ENCODE measurements at places on chromosomes 7 and 10. TPM values are rescaled to one million over a fixed set of nuclear protein-coding genes. Genes with fewer than 3 reads are reported as not detected.

GRCh38 chr10:49593564-49593875 lies 16.6 kb upstream of the SLC18A3 start:
- no peak for DNase-seq

- DNase-seq = no peak
Measured at GRCh38 chr10:131777921-131778320, 122.9 kb upstream of the PPP2R2D start.

DNA sequence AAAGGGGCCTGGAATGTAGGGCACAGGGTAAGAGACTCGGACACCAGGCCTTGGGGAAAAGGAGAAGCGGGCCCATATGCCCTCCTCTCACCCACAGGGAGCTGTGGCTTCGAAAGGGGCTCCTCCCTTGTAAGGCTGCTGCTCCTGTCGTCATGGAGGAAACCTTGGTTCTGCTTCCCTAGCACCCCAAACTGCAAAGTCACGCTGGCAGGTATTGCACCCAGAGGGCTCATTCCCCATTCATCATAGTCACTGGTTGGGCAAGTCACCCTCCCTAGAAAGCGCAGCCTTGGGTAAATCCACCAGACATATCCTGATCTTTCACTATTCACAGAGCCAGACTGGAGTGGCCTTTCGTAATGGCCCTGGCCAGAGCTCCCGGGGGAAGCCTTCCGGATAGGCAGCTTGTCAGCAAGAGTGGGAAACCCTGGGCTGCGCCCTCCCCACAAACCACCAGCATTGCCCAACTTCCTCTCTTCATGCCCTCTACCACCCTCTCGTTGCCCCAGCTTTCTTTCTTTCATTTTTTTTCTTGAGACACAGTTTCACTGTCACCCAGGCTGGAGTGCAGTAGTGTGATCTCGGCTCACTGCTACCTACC lies 121.0 kb downstream of the HIP1 start:
- DNase-seq = no peak

WNT16 gene
- not detected for total RNA-seq

DNA sequence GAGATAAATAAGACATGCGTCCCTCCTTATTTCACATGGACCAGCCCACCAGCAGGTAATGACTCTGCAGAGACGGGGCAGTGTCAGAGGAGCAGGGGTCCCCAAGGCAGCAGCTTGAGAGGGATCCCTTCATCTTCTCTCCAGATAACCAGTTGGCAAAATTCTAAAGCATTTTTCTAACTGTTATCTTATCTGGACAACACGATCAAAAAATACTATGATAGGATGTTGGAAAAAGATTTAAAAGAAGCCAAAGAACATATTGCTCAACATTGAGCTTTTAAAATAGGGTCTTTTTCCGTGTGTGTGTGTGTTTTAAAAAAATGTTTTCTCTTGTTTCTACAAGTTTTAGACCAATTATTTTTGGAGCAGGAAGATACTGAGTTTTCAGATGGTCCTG lies 641.2 kb downstream of the SDK1 start:
- no peak for DNase-seq

GTPBP10 gene
- 23.5 TPM for total RNA-seq

DNA sequence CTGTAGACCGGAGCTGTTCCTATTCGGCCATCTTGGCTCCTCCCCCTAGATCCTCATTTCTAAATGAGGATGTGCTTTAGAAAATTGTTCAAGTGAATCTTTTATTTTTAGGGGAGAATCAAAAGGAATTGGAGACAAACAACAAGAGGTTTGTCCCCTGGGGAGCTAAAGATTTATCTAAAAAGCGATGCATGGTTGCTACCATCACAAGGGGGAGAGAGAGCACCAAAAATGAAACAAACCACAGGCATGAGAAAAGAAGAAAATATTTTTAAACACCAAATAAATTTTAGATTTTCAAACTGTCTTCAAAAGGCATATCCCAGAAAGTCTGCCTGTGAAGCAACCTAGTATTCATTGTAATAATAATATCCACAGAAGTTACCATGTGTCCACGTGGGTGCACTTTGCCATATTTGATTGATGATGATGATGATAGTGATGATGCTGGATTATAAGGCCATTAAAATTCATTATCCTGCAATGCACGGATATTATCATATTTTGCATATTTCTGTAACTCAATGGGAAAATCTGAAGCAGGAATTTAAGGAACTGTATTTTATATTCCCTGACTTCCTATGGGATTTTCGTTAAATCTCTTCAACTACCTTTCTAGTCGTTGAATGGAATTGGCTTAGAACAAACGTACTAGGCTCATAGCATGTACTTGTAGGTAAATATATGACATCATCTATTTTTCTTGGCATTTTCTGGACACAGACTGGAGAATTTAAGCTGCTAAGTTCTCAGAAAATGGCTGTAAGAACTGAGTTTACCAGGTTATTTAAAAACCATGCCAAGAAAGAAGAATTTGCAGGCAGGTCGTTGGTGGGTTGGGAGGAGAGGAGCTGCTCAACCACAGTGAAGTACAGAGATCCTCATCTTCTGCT lies 171.6 kb downstream of the WDR37 start:
- DNase-seq = no peak

ANKRD61 gene
- total RNA-seq = 0.26 TPM

LSM8 gene
- total RNA-seq = 55.1 TPM

DNA sequence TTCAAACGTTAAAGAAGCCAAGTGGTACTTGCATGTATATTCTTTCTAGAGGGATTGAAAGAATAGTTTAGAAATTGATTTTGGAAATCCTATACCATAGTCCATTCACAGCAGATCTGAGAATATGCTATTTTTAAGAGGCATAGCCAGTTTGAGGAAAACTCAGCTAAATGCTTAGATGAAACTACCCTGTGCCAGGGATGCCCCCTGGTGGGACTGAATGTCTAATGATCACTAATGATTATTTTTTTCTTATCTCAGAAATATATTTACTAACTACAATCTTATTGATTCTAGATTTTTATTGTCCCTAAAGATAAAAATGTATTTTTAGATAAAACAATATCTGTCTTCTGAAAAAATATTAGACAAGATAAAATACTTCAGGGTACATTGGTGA lies 844.9 kb upstream of the PHF14 start:
- DNase-seq = peak; percentile 14

MYH16 gene
- 4.7 TPM for total RNA-seq

DNA sequence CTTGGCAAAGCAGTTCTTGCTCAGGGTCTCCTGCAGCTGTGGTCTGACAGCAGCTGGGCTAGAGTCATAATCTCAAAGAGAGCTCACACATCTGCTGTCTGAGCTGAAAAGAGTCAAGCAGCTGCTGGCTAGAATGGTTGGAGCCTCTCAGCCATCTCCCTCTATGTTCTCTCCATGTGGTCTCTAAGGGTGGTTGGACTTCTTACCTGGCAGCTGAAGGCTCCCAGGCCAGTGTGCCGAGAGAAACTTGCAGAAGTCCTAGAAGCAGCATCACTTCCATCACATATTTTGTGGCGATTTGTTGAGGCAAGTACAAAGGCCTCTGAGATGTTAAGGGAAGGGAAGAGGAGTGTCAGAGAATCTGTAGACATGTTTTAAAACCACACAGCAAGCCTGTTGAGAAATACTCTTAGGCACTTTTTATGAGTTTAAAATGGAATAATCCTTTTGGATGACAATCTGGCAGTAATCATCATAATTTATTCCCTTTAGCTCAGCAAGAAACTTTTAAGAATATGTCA lies 93.2 kb downstream of the REEP3 start:
- no peak for DNase-seq

GRCh38 chr7:44967571-44968446 lies 11.0 kb downstream of the MYO1G start:
- DNase-seq = no peak

DNA sequence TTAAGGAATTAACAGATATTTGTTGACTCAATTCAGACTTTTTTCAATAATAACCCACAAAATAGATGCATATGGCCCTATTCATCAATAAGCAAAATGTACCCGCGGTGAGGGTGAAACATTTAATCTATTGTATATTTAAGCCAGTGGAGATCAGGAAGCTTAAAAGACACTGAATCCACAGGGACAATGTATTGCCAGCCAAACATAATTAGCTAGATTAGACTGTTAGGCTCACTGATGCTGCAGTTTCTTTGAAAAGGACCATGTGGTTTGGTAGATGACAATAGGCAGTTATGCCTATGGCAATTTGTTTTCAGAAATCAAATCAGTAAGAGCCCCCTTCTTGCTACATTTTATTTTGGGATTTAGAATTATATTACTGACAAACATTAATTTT lies 87.3 kb upstream of the PLXDC2 start:
- DNase-seq = no peak

DNA sequence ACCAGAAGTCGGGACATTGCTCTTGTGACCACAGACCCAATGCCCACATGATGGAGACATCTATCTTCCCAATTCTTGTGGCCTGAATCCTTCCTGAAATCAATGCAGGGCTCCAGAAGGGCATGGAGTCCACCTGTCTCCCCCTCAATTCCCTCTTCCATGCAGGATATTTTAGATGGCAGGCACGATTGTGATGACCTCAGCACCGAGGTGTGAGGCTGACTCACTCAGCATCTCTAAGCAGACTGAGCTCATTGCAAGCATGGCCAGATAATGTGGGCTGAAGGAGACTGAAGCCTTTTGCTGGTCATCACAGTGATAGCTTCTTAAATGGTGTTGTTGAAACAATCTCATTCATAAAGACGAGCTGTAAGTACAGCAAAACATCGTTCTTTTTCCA lies 374.9 kb upstream of the PODXL start:
- DNase-seq = no peak

- no peak for DNase-seq
Measured at GRCh38 chr10:8116926-8117493, 62.5 kb downstream of the GATA3 start.

GRCh38 chr10:74063256-74063655 lies 65.3 kb downstream of the VCL start:
- DNase-seq = peak; percentile 56

GRCh38 chr10:99042051-99042771 lies 193.4 kb downstream of the HPSE2 start:
- DNase-seq = no peak

TMEM140 gene
- total RNA-seq = not detected

DNA sequence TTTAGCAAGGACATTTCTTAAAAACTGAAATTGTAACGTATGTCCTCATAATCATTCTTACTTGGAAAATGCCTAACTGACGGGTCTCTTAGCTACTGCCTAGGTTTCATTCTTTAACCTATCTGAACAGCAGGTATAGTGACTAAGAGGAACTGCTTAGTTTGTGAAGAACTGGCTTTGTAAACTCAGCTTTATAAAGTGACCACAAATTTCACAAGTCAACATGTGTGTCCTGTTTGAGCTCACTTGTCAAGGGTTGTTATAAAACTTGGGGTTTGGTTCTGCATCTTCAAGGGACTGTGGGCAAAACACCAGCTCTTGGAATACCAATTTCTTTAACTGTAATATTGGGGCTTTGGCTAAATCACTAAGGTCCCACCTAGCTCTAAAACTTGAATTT lies 32.2 kb downstream of the MRPS33 start:
- DNase-seq = peak; percentile 38

LLCFC1 gene
- total RNA-seq = not detected

DNA sequence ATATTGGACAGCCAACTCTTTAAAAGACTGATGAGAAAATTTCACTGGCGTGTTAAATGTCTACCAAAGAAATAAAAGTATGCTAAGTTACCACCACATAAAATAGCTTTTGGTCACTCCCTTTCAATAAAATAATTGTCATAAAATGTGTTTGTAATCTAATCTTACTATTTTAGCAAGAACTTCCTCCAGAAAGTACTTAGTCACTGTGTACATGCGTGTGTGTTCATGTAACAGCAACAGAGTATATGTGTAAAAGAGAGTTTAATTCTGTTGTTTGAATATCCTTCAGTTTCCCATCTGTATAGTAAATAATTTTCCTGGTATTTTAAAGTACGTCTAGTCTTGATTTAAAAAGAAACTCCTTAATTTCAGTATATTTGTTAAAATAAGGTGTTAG lies 35.0 kb upstream of the WASL start:
- DNase-seq = peak; percentile 47

GRCh38 chr7:22109761-22110160 lies 164.1 kb upstream of the CDCA7L start:
- DNase-seq = peak; percentile 48

CLCN1 gene
- 0.55 TPM for total RNA-seq

HOXA9 gene
- 69.0 TPM for total RNA-seq

DNA sequence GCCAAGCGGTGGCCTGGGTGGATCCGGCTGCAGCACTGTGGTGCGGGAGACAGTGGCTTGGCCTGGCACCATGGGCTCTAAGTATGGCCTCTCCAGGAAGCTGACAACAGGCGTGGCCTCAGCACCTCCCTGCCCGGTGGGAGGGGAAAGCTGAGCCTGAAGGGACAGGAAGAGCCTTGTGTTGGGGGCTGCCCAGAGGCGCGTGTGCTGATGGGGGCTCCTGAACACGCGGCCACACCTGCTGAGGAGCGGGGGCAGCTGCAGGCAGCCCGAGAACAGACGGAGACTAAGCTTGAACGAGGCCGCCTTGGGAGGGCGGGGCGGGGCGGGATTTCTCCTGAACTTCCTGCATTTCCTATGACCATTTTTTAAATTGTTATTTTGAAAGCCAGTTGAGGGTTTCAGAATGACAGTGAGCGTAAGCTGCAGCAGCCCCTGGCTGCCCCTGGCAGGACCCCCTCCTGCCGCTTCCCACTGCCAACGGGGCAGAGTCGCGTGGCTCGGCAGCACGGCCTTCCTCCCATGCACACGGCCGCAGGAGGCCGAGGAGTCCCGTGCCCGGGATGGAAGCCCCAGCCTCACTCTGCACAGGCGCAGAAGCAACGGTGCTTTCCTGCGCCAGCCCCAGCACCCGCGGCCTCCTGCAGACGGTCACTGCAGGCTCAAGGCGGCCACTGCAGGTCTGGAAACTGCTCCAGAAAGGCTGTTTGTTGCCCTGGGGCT lies 43.2 kb downstream of the DPYSL4 start:
- DNase-seq = no peak

DNA sequence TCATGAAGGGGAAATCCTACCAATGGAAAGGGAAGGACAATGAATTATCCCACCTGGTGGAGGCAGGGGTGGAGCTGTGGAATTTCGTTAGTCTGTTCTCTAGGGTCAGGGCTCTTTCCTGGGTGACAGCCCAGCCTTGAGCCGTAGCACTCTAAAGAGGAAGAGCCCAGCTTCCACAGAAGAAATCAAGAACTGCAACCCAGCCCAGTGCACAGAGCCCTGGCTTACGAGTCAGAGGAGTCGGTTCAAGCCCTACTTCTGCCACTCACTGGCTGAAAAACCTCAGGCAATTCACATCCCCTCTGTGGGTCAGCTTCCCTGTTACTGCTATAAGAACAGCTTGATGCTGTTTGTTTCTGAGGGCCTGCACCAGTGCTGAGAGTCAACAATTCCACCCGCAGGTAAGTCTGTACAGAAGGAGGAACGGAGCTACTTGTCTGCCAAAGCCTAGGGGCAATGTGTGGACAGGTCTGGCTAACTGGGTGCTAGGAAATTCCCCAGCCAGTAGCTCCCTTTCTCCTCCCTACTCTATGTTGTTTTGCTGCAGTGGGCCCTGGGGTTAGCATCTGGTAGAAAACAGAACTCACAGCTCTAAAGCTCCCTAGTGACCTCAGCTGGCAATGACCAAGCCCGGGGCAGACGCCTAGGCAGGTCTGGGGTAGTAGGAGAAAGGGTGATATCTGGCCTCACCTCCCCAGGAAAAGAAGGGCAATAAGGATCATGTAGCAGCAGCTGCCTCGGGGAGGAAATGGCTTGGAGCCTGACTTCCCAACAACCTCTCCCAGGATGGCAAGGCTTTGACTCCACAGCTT lies 3.3 kb downstream of the AVPI1 start:
- DNase-seq = peak; percentile 42

GRCh38 chr7:152661479-152661878 lies 14.5 kb downstream of the XRCC2 start:
- no peak for DNase-seq

Data from PC-3 (cell line).